ENCODE measurements at places on chromosomes 12 and 14. TPM values are rescaled to one million over a fixed set of nuclear protein-coding genes. Genes with fewer than 3 reads are reported as not detected.

The TEX52 gene
- total RNA-seq, result not detected

The RTL1 gene
- not detected for total RNA-seq

The LHX5 gene
- not detected for total RNA-seq

The KRT83 gene
- not detected for total RNA-seq

The NOXRED1 gene
- total RNA-seq, result 0.31 TPM

The ZDHHC17 gene
- total RNA-seq, result 45.4 TPM

The TAS2R50 gene
- total RNA-seq, result 2.4 TPM

The B4GALNT1 gene
- total RNA-seq, result 11.7 TPM

The SYCP3 gene
- 0.67 TPM for total RNA-seq

The KRT8 gene
- total RNA-seq, result 0.33 TPM

The NUAK1 gene
- 1.5 TPM for total RNA-seq

The TTC8 gene
- 43.3 TPM for total RNA-seq

The INHBC gene
- total RNA-seq, result not detected

The CIROP gene
- total RNA-seq, result not detected
